SHP77 (cell line): ENCODE measurements at places on chromosomes 7 and 10.

GRCh38 chr7:148558914-148559313 lies 31.7 kb upstream of the C7orf33 start:
- no peak for DNase-seq

DNA sequence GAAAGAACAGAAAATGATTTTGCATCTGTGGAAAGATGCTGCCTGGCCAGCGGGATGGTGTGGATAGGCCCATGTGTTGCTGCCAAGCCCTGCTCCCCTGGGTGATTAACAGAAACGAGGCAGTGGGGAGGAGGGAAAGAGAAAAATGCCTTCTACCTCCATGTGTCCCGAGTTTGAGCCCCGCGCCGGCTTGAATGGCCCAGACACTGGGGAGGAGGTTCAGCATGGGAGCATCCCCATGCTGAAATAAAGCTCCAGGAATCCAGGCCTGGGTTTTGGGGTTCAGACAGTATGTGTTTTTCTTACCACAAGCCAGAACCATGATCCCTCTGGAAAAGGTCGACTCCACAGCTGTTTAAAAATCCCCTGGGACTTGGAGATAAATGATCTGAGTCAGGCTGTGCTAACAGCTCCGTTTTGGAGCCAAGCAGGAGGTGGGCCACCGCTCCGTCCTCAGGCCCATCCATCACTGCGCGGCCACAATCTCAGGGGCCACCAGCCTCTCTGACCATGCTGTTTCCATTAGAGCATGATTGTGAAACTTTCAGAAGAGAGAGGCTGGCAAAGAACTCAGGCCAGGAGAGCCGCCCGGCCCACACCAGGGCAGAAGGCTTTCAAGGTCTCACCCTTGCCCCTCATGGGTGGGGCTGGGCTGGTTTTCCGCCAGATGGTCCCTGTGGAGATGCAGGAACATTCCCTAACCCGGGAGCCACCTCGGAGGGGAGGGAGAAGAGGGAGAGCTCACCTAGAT lies 299.7 kb downstream of the ZEB1 start:
- no peak for DNase-seq

DNA sequence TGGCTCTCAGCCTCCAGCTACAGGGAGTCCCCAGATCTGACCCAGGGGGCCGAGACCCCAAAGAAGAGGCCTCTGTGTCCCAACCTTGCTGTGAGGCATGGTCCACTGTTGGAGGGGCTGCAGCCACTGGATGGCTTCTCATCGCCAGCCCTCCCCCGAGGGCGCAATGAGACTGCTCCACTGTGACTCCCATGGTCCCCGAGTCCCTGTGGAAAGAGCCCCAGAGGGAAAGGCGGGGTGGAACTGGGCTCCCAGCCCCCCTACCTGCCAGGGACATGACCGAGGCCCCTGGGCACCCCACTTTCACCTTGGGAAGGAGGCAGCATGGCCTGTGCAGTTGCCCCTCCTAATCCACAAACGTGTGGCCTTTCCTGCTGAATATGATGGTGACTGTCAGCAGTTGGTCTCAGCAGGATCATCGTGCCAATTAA lies 33.5 kb upstream of the RET start:
- no peak for DNase-seq

DNA sequence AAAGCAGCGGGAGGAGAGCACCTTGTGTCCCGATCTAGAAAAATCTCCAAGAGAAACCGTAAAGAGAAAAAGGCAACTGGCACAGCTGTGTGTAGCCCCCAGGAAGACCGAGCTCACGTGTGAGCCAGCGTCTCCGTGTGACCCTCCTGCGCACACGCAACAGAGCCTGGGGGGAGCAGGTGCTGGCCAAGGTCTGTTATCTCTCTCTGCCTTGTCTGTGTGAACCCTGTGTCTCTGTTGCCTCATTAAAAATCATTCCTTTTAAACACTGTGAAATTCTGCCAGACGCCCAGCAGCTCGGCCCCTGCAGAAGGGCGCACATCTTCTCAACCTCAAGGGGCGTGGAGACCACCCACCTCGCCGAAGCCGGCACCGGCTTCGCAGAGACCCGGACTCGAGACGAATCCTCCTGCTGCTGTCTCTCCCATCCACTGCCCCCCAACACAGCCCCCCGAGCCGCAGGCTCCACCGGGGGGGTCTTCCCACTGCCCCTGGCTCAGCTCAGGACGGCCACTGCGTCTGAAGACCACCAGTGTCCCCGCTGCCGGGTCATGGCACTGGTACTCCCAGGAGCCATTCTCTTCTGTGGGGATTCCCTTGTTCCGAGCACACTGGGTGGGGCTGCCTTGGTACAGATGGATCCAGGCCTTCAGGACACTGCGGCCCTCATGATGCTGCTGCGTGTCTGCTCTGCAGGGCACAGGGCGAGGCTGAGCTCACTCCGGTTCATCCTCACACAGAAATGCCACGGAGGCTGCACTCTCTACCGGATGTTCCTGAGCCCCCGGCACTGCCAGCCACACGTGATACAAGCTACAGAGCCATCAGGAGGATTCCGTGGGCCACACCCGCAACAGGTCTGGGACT lies 94.3 kb upstream of the DNAAF5 start:
- DNase-seq = no peak
